ENCODE measurements at places on chromosomes 13 and 19. TPM values are rescaled to one million over a fixed set of nuclear protein-coding genes. Genes with fewer than 3 reads are reported as not detected.
A peak's percentile ranks its signal among the peaks of the same experiment; 100 is the strongest.

DNA sequence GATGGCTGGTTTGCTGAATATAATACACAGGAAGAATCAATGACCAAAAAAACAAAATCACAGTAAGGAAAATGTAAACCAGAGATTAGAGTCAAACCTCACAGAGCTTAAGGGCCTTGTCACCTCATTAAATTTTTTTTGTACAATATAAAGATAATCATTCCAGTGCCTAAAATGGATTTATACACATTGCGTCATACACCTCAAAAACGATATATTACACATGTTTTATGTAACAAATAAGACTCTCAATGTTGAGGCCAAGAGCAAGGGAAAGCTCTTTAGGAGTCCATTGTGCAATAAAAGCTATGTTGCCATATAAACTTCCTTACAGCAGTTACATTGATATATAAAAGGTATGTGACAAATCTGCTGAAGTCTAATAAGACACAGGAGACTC, 856.7 kb upstream of the SLITRK1 start:
- no peaks in the 10 kb centered on the region for H3K27me3 ChIP-seq
- no peak overlapping the region for H3K27ac ChIP-seq
- H3K4me3 ChIP-seq, result no peak overlapping the region
- H3K4me1 ChIP-seq, result no peaks in the 10 kb centered on the region
- no peak for DNase-seq

- no peak overlapping the region for H3K27ac ChIP-seq
- no peak overlapping the region for H3K4me3 ChIP-seq
- no peak for DNase-seq
- no peaks in the 10 kb centered on the region for H3K4me1 ChIP-seq
- H3K27me3 ChIP-seq, result no peaks in the 10 kb centered on the region
Measured at GRCh38 chr13:93180356-93180969, 46.1 kb upstream of the GPC6 start.

The S1PR2 gene
- total RNA-seq, result 14.2 TPM

The CADM4 gene
- 0.91 TPM for total RNA-seq

- H3K4me1 ChIP-seq, result peaks cover 31% of the 10 kb centered on the region
- no peak overlapping the region for H3K27ac ChIP-seq
- H3K36me3 ChIP-seq, result peaks cover 7% of the 10 kb centered on the region
- no peak for DNase-seq
- no peaks in the 10 kb centered on the region for H3K27me3 ChIP-seq
Measured at GRCh38 chr13:42284068-42284467, 12.1 kb downstream of the AKAP11 start.

The TMEM38A gene
- 0.42 TPM for total RNA-seq

The TSPAN16 gene
- total RNA-seq, result not detected

DNA sequence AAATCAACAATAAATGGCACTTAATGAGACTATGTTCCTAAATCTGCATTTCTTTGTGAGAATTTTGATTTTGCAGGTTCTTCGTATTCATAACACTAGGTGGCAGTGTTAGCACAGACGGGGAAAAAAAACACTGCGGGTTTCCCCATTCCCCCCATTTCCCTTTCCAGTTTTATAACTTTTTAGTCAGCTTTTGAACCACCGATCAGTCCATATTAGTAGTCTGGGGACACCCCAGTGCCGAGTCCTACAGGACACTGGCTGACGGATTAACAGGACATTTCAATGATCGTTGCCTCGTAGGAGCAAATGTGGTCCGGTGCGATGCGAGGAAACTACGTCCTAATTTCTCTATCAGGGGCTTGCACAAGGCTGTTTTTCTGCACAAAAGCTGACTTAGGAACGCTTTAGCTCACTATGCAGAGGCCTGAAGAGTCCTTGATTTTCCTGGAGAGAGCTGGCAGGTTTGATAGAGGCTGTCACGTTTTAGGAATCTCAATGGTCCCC, 234.3 kb downstream of the LMO7 start:
- peaks cover 21% of the 10 kb centered on the region for H3K27me3 ChIP-seq
- H3K36me3 ChIP-seq, result peaks cover 2% of the 10 kb centered on the region
- no peak for DNase-seq
- peaks cover 9% of the 10 kb centered on the region for H3K4me1 ChIP-seq

GRCh38 chr13:72774019-72774418, 7.7 kb downstream of the DIS3 start:
- peaks cover 13% of the 10 kb centered on the region for H3K4me1 ChIP-seq
- H3K4me3 ChIP-seq, result no peak overlapping the region
- H3K27me3 ChIP-seq, result no peaks in the 10 kb centered on the region
- DNase-seq, result no peak
- H3K27ac ChIP-seq, result no peak overlapping the region
- peaks cover 5% of the 10 kb centered on the region for H3K36me3 ChIP-seq

The F2RL3 gene
- 2.7 TPM for total RNA-seq

DNA sequence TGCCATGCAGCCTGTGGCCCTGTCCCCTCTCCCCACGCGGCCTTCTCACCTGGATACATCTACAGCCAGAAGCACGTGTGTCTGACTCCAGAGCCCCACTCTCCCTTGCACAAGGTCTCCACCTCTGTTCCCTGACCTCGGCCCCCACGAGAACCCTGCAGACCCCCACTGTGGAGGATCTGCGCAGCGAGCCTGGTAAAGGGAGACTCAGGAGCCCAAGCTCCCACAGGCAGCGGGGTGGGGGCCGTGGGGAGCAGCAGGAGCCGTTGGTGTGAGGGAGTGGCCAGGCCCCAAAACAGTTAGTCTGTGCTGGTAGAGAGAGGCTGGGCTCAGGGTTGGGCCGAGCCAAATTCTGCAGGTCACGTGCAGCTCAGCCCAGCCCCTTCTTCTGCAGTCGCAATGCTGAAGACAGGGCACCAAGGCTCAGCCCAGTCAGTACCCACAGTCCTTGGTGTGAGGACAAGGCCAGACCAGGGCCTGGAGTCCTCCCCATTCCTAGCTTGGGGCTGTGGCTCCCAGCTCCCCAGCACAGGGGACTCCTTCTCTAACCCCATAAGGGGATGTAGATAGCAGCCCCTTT, 28.7 kb upstream of the SLC7A10 start:
- H3K27ac ChIP-seq, result no peak overlapping the region
- peaks cover 10% of the 10 kb centered on the region for H3K27me3 ChIP-seq
- DNase-seq, result no peak
- no peak overlapping the region for H3K4me3 ChIP-seq
- H3K36me3 ChIP-seq, result no peaks in the 10 kb centered on the region

GRCh38 chr13:79870123-79870522, 389.2 kb downstream of the NDFIP2 start:
- H3K4me3 ChIP-seq, result no peak overlapping the region
- H3K4me1 ChIP-seq, result no peaks in the 10 kb centered on the region
- DNase-seq, result no peak

The LGALS13 gene
- total RNA-seq, result not detected

- H3K4me3 ChIP-seq, result no peak overlapping the region
- DNase-seq, result no peak
- H3K36me3 ChIP-seq, result peaks cover 5% of the 10 kb centered on the region
- no peak overlapping the region for H3K27ac ChIP-seq
- peaks cover 6% of the 10 kb centered on the region for H3K27me3 ChIP-seq
Measured at GRCh38 chr13:97194479-97194878, 27.7 kb upstream of the MBNL2 start.

- H3K27me3 ChIP-seq, result peaks cover 52% of the 10 kb centered on the region
- H3K4me1 ChIP-seq, result peaks cover 8% of the 10 kb centered on the region
- H3K36me3 ChIP-seq, result peaks cover 2% of the 10 kb centered on the region
- peak; percentile 49 for DNase-seq
Measured at GRCh38 chr13:23578411-23579071, 8.3 kb downstream of the TNFRSF19 start.

The ARRDC2 gene
- 166 TPM for total RNA-seq

GRCh38 chr13:113114511-113115362, 7.9 kb upstream of the F10 start:
- no peaks in the 10 kb centered on the region for H3K36me3 ChIP-seq
- no peak for DNase-seq
- H3K4me3 ChIP-seq, result no peak overlapping the region
- H3K27me3 ChIP-seq, result peaks cover 7% of the 10 kb centered on the region

GRCh38 chr19:4233282-4233853, 4.0 kb downstream of the EBI3 start:
- no peak overlapping the region for H3K4me3 ChIP-seq
- H3K27me3 ChIP-seq, result peaks cover 11% of the 10 kb centered on the region

The LRRC4B gene
- not detected for total RNA-seq

The ACER1 gene
- total RNA-seq, result 1.5 TPM

- H3K4me1 ChIP-seq, result peaks cover 32% of the 10 kb centered on the region
- H3K4me3 ChIP-seq, result peak overlapping the region; percentile 91
- H3K27me3 ChIP-seq, result no peaks in the 10 kb centered on the region
Measured at GRCh38 chr13:74133657-74134201, 475 bp downstream of the KLF12 start.

- H3K4me1 ChIP-seq, result no peaks in the 10 kb centered on the region
- H3K4me3 ChIP-seq, result no peak overlapping the region
- H3K27me3 ChIP-seq, result no peaks in the 10 kb centered on the region
Measured at GRCh38 chr19:36986601-36987000, 70.5 kb downstream of the ZNF568 start.

DNA sequence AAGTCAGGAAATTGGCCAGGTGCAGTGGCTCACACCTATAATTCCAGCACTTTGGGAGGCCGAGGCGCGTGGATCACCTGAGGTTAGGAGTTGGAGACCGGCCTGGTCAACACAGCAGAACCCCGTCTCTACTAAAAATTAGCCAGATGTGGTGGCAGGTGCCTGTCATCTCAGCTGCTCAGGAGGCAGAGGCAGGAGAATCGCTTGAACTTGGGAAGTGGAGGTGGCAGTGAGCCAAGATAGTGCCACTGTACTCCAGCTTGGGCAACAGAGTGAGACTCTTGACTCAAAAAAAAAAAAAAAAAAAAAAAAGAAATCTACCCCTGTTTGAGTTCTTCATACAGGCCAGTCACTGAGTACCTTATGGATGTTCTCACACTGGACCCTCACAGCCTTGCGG, 42.0 kb downstream of the SLC15A1 start:
- no peaks in the 10 kb centered on the region for H3K36me3 ChIP-seq
- H3K4me1 ChIP-seq, result no peaks in the 10 kb centered on the region
- no peak for DNase-seq
- no peak overlapping the region for H3K4me3 ChIP-seq
- peaks cover 27% of the 10 kb centered on the region for H3K27me3 ChIP-seq
- H3K27ac ChIP-seq, result no peak overlapping the region

The ZNF256 gene
- 11.9 TPM for total RNA-seq

DNA sequence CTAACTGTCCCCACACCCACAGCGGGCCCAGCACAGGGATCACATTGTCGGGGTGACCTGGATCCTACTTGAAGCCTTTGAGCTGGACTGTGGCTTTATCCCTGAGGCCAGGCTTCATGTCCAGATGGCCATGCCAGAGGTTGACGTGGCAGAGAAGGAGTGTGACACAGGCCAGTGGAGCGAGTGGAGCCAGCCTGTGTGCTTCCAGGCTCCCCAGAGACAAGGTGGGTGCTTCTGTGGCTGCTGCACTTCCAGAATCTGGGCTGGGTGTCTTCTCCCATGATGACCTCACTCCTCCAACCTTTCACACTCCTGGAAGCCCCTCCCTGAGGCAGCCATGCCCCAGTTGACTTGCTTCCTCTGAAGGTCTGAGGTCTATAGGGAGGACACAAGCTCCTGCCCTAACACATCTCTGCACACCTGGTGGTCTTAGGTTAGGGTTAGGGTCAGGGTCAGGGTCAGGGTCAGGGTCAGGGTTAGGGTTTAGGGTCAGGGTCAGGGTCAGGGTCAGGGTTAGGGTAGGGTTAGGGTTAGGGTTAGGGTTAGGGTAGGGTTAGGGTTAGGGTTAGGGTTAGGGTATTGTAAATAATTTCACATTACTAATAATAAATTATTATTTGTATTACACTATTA, 13.1 kb upstream of the MZF1 start:
- peaks cover 2% of the 10 kb centered on the region for H3K36me3 ChIP-seq
- no peak for DNase-seq
- H3K4me1 ChIP-seq, result peaks cover 9% of the 10 kb centered on the region
- H3K27ac ChIP-seq, result peak overlapping the region; percentile 24
- no peaks in the 10 kb centered on the region for H3K27me3 ChIP-seq

The ZNF529 gene
- 30.6 TPM for total RNA-seq

DNA sequence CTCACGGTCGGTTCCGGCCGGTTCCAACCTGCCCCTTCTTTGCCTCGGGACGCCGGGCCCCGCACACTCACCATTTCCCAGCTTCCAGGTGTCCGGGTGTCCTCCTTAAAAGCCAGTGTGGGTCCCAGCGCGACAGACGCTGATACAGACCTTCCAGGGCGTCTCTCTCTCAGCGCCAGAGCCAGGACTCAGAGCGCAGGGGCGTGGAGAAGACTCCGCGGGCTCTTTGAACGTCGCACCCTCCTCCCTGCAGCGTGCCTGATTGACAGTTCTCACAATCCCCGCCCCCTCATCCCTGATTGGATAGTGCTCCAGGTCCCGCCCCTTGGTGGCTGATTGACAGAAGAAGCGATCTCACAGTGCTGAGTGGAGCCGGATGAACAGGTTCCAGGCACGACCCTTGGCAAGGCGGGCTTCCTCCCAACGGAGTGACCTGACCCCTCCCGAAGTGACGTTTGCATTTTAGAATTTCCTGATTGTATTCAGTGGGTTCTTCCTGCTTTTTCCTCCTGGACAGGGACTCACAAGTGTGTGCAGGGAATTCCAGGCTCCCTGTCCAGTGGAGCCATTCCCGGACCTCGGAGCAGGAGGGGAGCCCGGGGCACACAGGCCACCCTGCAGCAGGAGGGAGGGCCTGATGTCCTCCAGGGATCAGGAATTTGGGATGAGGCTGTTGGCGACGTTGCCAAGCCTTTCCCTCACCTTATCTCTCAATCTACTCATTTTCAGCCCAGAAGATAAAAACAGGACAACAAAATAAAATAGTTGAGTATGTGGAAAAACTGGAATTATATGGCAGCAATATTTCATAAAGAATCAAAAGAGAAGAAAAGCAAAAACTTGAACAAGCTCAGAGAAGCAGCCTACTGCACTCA, at the start of gene ZNF823:
ZNF823 (minus strand) TSS at position 201 of the 875 bp plus-strand sequence; CDS start at position 74, 127 bp downstream.
- peak; percentile 90 for DNase-seq
- peaks cover 14% of the 10 kb centered on the region for H3K4me1 ChIP-seq
- H3K4me3 ChIP-seq, result peak within 1 kb of the TSS; percentile 99
- H3K27me3 ChIP-seq, result peaks cover 10% of the 10 kb centered on the region
- peak within 1 kb of the TSS; percentile 79 for H3K27ac ChIP-seq
- H3K36me3 ChIP-seq, result peaks cover 5% of the 10 kb centered on the region

The KLF1 gene
- not detected for total RNA-seq

The CD22 gene
- 36.1 TPM for total RNA-seq

The PLPPR3 gene
- not detected for total RNA-seq

The MBD3L3 gene
- not detected for total RNA-seq

GRCh38 chr19:35739275-35740107, 2.8 kb downstream of the IGFLR1 start:
- H3K27ac ChIP-seq, result peak overlapping the region; percentile 66
- H3K27me3 ChIP-seq, result no peaks in the 10 kb centered on the region
- peaks cover 2% of the 10 kb centered on the region for H3K36me3 ChIP-seq

The OR4F17 gene
- not detected for total RNA-seq

- H3K4me1 ChIP-seq, result no peaks in the 10 kb centered on the region
- no peak overlapping the region for H3K4me3 ChIP-seq
- H3K36me3 ChIP-seq, result no peaks in the 10 kb centered on the region
- H3K27me3 ChIP-seq, result no peaks in the 10 kb centered on the region
- DNase-seq, result no peak
Measured at GRCh38 chr13:78228211-78228610, 309.6 kb upstream of the EDNRB start.

GRCh38 chr13:100526318-100527000, 62.1 kb downstream of the GGACT start:
- no peaks in the 10 kb centered on the region for H3K27me3 ChIP-seq
- DNase-seq, result no peak
- peaks cover under 1% of the 10 kb centered on the region for H3K4me1 ChIP-seq
- no peak overlapping the region for H3K27ac ChIP-seq
- H3K36me3 ChIP-seq, result peaks cover 5% of the 10 kb centered on the region
- H3K4me3 ChIP-seq, result no peak overlapping the region
